ENCODE measurements at places on chromosomes 12 and 14.

DNA sequence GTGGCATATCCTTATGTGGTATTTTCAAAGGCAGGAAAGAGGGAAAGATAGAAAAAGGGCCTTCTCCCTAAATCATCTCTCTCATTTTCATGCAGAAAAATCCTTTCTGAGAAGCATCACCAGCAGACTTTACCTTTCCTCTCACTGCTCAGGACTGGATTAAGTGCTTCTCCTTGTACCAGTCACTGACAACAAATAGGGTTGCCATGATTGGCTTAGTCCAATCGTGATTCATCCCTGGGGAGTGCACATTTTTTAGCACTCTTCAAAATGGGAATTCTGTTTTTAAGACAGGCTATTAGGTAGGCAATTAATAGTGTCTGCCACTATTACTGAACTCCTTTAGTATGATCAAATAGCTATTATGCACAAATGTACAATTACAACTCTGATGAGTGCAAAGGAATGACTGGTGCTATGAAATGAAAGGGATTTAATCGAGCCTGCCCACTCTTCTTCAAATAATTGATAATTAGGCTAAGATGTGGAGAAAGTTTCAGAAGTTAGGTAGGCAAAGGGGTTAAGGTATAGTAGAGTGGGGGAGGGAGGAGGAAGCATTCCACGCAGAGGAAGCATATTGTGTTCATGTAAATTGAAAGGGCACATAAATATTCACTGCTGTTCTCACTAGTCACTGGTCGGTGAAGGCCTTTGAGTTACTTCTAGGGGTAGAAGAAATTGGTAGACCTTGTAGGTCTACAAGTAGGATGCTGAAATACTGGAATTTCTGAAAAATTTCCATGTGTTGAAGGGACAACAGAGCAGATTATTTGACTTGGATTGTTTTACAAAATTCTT, 84.0 kb downstream of the MSRB3 start:
- no peak for DNase-seq

GRCh38 chr12:84937415-84937814, 24.8 kb upstream of the SLC6A15 start:
- DNase-seq, result no peak

GRCh38 chr14:91143862-91144261, 30.0 kb downstream of the DGLUCY start:
- no peak for DNase-seq

DNA sequence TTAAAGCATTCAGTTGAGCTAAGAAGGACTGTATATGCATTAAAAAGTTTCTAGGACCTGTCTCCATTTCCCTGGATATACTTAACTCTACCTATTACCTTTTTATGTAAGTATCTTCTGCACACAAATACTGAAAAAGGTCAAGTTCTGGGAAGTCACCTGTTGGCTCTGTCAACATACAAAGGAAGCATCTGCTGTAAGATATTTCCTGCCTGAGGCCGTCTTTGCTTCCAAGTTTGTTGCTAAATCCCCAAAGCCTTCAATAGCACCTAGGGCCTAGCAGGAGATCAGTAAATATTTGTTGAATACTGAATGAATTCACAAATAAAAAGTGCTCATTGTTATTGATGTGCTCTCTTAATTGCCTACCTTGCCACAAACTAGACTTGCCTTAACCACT, 188.4 kb downstream of the DUSP6 start:
- no peak for DNase-seq

DNA sequence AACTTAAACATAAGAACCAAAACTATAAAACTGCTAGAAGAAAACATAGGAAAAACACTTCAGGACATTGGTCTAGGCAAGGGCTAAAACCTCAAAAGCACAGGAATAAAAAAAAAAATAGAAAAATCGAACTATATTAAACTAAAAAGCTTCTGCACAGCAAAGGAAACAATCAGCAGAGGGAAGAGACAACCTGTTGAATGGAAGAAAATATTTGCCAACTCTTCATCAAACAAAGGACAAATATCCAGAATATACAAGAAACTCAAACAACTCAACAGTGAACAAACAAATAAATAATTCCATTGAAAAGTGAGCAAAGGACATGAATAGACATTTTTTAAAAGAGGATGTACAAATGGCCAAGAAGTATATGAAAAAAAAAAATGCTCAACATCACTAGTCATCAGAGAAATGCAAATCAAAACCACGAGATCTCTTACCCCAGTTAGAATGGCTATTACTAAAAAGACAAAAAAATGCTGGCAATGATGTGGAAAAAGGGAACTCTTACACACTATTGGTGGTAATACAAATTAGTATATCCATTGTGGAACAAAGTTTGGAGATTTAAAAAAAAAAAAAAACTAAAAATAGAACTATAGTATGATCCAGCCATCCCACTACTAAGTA, 152.0 kb downstream of the NDUFA12 start:
- no peak for DNase-seq

GRCh38 chr12:25811656-25812126, 146.8 kb upstream of the RASSF8 start:
- no peak for DNase-seq

- no peak for DNase-seq
Observed at GRCh38 chr12:47361389-47362021, 281.7 kb upstream of the AMIGO2 start.

DNA sequence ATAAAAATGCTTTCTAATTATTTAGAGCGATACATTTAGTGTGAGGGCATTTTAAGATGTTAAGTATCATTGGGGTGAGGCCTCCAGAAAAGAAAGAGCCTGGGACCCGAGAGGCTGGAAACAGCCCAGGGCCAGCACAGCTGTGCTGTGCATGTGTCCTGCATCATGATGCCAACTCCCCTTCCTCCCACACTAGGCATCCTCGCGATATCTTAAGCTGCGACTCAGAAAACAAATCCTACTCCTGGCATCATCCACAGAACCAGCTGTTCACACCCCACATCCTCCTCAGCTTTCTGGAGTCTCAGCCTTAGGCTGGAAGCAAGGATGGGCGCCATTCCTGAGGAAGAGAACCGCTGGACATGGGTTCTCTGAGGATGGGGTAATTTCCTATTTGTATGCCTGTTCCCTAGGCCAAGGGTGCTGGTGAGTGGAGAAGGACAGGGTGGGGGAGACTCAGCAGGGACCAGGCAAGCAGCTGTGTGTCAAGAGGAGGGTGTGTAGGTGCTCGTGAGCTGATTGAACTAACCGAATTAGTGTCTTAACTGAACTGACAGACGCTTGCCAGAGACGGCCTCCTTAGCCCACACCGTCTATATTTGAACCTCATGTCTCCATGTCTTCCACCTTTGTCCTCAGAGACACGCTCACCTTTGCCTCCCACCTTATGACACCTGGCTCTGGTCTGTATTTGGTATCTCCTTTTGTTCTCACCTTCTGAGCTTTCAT, 15.6 kb upstream of the MCRS1 start:
- DNase-seq, result no peak

All from HL-60 (cell line).